H9 (cell line): ENCODE measurements at places on chromosomes 11 and 22.

- DNase-seq: no peak
These were observed 571.4 kb downstream of the MIAT start for GRCh38 chr22:27228771-27229170.

- DNase-seq: no peak
These were observed 89.2 kb upstream of the E2F8 start for GRCh38 chr11:19329970-19330369.

DNA sequence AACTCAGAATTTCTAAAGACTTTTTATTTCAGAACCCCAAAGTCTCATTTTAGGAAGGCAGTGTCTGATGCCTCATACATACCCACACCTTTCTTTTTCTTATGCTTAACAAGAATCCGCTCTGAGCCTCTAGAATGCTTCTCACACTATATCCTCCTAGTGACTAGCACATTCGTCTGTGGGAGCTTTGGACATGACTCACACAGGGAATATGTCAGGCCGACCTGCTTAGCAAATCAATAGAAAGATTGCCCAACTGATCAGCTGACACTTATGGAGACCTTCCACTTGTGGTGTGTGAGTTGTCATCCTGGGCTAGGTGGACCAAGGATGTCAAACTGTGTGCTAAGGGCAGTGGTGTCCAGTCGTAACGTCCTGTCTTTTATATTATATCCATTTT lies 129.9 kb upstream of the TTC12 start:
- no peak for DNase-seq

- DNase-seq: no peak
These were observed 53.3 kb downstream of the MRTFA start for GRCh38 chr22:40583053-40583741.

DNA sequence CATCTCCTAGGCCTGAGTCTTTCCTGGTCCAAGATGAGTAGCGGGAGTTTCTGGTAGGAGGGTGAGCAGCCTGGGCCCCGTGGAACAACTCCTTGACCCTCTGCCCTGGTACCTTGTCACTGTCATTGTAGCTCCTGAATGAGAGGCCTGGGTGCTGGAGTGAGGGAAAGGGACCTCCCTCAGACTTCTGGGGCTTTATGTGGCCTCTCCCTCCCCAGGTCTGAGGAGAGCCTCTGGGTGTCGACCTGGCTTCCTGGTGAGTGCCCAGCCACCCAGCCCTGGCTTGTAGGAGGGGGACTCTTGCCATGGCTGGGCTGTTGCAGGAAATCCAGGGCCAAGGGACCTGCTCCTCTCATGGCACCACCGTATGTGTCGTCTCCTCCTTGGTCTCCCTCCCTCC lies 3.9 kb downstream of the P2RY2 start:
- no peak for DNase-seq

DNA sequence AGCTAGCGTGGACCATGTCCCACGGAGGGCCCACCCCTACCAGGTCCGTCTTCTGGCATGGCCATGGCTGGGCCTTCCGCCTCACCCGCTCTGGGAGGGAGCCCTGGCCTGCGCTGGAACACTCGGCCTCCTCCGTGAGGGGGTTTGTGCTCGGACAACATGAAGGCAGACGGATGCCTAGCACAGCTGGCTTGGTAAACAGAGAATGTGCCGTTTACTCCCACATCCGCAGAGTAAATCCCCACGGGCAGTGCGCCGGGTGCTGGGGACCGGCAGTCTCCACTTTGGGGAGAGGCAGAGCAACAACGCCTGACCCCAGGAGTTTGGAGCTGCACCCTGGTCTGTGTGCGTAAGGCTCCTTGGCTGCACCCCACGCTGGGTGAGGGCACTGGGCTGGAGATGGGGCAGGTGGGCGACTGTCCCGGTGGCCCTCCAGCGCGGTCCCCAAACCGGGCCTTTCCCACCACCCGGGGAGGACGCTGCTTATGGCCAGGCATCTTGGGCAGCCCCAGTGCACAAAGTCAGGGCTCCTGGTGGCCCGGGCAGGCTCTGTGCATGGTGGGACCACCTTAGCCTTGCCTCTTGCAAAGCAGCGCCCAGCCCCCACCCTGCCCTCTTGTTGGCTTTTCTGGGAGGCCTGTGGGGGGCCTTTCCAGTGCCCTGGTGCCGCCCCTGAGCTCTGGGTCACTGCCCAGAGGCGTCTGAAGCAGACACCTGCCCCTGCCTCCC lies 30.7 kb upstream of the MUC5AC start:
- peak; percentile 22 for DNase-seq

DNA sequence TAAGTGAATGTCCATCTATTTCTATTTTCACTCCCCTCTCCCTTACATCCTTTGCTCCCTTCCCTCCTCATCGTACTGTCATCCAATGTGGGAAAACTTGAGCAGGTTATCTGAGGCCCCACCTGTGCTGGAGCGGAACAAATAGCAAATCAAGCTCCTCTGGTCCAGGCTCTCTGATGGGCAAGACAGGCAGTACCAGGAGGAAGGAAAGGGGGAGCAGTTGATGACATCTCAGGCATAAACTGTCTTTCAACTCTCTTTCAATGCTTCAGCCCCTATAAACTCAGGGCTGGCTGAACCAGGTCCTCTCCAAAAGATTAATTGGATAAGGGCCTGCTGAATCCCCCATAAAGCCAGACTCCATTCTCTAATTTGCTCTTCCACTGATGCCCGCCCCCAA lies 1.5 kb upstream of the CCKBR start:
- DNase-seq: peak; percentile 31

GRCh38 chr11:63042596-63042995 lies 27.0 kb upstream of the SLC22A8 start:
- no peak for DNase-seq
